Head of caudate nucleus (tissue), 42 donors: ENCODE measurements at places on chromosomes 5 and 9.
A peak's percentile ranks its signal among the peaks of the same experiment; 100 is the strongest.

GRCh38 chr5:107935645-107936044 is 264.9 kb upstream of the EFNA5 start:
- DNase-seq: no peak

DNA sequence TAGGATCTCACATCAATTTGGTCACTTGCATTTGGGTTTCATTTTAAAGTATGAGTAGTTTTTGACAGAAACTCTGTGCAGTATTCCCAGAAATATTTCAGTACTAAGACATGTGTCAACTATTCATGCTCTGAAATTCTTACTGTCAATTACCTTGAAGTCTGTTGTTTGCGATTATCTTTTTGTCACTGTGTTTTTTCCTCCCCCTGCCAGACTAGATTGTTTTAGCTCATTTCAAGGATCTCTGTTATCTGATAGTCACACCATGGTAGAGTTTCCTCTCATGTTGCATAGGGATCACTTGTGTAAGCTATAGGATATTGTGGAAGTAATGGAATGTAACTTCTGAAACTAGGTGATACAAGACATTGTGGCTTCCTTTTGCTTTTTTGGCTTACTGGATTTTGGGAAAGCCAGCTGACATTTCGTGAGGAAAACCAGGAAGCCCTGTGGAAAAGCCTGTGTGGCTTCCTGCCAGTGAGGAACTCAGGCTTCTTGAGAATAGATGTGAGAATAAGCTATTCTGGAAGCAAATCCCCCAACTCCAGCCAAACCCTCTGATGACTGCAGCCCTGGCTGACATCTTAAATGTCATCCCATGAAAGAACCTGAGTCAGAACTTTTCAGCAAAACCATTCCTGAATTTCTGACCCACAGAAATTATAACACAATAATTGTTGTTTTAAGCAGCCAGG is 122.2 kb downstream of the FGF10 start:
- DNase-seq: no peak

DNA sequence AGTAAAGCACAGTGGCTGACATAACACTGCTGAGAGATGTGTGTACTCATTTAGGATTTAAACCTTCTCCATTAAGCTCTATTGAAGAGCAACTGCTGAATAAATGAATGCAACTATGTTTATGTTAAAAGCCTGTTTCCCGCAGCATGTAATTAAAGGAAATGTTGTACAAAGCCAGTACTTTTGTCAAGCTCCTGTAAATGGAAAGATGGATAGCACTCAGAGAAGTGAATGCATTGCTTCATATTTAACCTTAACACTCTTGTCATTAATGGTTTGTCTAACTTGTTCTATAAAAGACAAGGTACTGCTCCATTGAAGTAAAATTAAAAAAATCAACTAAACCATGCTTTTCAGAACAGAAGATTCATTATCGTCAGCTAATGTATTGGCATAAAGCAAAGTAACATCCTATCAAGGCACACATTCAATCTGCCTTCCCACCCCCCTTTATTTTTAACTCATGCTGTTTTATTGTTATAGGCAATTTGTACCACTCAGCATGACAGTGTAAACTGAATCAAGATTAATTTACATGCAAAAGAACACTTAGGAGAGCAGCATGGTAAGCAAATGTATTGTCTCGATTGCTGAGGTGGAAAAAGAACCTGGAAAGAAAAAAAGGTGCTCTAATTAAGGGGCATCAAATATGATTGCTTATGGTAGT is 240.9 kb upstream of the TBCA start:
- DNase-seq: no peak

- peak; percentile 88 for DNase-seq
Observed at GRCh38 chr5:442335-443238, at the start of gene EXOC3. EXOC3 (plus strand) TSS chr5:443176; CDS start chr5:446206, 3,030 bp downstream.

- no peak for DNase-seq
Observed at GRCh38 chr5:176535101-176535663, 2.0 kb downstream of the RNF44 start.

DNA sequence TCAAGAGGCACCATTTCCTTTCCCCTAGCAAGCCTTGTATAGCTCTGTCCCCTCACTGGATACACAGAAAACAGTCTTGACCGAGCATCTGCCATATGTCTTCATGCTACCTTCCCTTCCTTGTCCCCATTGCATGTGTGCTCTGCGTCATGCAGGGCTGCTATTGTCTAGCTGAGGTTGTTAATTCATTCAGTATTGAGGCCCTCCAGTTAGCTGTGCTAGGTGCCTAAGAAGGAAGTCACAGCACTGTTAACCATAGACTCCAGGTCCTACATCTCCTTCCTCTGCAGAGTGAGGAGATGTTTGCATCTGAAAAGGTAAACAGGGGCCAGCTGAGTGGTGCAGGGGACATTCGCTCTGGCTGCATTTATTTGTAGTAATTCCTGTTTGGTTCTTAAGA is 48.2 kb downstream of the SLC1A3 start:
- no peak for DNase-seq

GRCh38 chr5:80686757-80687156 is 32.0 kb upstream of the DHFR start:
- DNase-seq: no peak

DNA sequence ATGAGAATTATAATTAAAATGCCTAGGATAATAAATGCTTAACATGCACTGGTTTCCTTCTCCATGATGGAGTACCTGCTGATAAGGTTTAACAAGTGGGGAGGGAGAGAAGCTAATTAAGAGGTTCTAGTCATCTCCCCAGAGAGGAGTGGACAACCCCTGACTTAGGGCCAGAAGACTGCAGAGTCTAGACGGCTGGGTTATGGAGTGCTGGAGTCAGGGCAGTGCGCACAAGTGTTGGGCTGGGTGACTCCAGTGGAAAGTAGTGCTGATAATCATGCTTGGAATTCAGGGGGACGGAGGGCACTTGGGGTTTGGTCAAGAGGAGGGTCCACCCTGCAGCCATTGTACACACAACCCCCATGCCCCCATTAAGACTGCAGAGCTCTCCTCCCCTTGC is 32.8 kb upstream of the TGFBI start:
- DNase-seq: no peak

- peak; percentile 38 for DNase-seq
Observed at GRCh38 chr9:37801287-37801850, 772 bp downstream of the DCAF10 start.

DNA sequence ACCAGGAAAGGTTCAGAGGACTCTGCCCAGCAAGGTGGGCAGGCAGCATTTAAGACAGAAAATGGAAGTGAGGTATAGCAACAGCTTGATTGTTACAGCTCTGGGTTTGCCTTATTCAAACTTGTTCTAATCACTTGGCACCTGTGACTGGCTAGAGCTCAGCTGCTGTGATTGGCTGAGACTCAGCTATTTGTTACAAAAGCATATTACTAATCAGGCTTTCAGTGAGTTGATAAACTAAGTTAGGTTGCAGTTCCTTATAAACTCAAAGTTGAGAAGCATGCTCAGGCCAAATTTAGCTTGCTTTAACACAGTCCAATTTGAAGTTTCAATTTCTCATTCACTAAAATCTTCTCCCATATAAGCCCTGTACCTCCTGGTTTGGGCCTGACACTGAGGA is 56.3 kb downstream of the GDA start:
- DNase-seq: no peak

- DNase-seq: no peak
Observed at GRCh38 chr9:32431196-32431595, 46.8 kb downstream of the ACO1 start.

DNA sequence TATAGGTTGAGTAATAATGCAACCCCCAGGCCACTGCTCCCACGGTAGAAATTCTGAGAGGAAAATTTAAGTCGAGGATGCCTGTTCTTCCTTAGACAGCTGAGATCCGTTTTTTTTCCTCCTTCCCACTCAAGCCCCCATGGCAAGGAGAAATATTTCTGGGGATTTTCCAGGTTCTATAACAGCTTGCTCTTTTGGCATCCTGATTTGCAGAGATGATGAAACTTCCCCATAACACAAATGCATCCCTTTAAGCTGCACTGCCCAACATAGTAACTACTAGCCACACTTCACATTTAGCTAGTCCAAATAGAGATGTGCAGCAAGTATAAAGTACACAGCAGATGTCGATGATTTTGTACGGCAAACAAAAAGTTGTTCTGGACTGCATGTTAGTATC is 32.5 kb upstream of the GNA14 start:
- no peak for DNase-seq

GRCh38 chr9:98860871-98861293 is 53.4 kb downstream of the GALNT12 start:
- DNase-seq: no peak

- no peak for DNase-seq
Observed at GRCh38 chr5:25107853-25108252, 463.1 kb upstream of the CDH10 start.

DNA sequence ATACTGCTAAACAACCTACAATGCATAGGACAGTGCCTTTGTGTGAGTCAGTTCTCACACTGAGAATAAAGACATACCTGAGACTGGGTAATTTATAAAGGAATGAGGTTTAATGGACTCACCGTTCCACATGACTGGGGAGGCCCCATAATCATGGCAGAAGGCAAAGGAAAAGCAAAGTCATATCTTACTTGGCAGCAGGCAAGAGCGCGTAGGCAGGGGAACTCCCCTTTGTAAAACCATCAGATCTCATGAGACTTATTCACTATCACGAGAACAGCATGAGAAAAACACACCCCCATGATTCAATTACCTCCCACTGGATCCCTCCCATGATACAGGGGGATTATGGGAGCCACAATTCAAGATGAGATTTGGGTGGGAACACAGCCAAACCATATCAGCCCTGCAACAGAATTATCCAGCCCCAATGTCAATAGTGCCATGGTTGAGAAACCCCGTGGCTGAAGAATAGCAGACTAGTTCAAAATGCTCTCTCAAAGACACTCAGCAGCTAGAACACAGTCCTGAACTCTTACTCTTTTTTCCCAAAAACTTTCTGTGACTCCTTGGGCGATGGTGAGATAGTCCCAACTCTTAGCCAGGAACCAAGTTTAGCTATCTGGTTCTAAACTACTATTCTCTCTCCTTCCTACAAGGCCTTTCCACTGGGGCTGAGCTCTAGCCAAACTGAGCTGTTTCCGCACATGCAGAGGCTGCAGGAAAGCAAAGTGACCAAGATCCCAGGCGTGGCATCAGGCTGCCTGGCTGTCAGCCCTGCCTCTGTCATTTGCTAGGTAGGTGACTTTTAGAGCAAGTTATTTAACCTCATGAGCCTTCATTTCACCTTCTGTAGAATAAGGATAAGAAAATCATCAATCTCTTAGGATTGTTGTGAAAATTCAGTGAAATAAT is 21.7 kb downstream of the FAT2 start:
- DNase-seq: peak; percentile 67

DNA sequence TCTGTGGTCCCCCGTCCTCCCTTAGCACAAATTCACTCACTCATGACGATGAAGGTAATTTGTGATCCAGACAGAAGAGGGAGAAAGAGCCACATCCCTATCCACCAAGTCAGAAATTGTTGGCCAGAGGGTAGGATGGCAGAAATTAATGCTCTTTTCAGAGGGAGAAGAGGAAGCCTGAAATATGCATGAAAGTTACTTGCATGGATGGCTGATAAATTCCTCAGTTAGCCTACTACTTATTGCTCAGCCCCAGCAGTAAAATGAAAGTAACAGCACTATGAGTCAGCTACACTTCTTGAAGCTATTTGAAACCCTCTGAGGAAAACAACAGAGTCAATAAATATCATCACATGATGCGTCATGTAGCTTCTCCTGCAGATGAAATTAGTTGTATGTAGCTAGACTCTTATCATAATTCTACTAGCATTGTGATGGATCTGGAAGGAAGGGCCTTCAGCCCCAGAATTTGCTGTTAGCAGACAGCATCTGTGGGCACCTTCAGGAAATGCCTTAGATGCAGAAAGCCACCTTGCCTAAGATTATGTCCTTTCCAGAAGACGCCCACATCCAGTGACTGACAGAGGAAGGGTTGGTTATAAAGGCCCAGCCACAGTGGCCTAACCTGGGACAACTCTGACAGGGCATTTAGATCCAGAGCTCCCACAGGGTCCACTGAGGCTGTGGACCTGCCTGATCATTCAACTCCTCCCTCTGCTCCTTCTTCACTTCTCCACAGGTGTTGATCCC is 81.2 kb upstream of the CCDC112 start:
- no peak for DNase-seq

DNA sequence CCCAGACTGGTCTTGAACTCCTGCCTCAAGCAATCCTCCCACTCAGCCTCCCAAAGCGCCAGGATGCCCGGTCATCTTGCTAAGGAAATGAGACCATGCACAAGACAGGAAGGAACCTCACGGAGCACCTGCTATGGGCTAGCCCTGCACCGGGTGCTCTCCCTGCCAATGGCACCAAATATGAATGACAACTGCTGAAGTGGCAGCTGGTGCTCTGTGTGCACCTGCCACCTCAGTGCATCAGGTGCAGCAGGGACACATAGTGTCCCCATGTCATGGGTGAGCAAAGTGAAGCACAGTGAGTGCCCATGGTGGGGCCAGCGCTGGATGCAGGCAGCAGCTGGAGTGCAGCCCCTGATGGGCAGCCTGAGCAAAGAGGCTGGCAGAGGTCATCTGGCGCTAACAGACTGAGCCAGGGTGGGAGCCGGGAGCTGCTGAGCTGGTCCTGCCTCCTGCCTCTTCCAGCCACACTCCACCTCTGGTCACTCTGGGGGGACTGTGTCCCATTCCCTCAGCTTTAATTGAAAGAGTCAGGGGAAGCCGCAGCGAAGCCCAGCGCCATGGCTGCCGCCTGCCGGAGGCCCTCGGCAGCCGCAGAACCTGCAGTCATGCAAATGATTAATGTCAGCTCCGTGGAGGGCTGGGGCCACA is 46.4 kb downstream of the BARX1 start:
- DNase-seq: no peak

DNA sequence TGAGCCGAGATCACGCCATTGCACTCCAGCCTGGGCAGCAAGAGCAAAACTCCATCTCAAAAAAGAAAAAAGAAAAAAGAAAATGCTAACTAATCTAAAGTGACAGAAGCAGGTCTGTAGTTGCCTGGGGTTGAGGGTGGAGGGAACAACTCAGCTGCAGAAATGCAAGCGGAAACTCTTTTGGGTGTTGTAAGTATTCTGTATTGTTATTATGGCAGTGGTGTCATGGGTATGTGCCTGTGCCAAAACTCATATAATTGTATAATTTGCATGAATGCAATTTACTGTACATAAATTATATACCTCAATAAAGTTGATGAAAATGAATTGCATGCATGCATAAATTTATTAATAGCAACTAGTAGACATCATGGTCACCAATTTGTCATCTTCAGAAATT is 23.0 kb upstream of the RPS23 start:
- no peak for DNase-seq

DNA sequence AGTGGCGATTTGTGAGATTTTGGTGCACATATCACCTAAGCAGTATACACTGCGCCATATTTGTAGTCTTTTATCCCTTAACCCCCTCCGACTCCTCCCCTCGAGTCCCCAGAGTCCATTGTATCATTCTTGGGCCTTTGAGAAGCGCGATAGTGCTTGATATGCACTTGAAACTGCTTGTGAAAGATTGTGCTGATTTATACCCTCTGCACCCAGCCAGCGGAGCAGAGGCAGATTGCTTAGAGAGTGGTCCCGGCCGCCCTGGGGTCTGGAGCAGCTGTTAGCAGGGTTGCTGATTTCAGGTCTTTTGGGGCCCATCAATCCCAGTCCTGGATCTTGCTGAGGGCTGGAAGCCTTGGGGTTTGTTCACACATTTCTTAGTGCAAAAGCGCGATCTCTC is 13.0 kb upstream of the FAM240B start:
- no peak for DNase-seq

GRCh38 chr5:171261361-171261760 is 47.7 kb upstream of the TLX3 start:
- DNase-seq: no peak

- DNase-seq: no peak
Observed at GRCh38 chr9:77402286-77402685, 225.0 kb downstream of the VPS13A start.

GRCh38 chr5:180394031-180394636 is 41.0 kb upstream of the GFPT2 start:
- no peak for DNase-seq
